ENCODE measurements at places on chromosomes 5 and 9.

DNA sequence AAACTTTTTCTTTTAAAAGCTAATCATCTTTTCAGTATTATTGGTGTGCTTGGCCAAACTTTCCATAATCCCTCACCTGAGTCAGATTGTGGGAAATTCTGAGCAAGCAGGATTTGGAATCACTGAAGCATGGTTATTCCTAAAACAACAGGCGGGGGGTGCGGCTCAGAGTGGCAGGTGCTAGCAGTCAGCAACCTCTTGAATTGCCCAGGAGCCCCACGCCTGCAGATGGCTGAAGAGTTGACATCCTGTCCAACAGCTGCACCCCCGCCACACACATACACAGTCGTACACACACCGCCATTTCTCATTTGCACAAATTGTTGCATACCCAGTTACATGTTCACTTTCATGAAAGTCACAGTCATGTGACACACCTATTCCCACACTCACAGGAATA lies 96.6 kb downstream of the LHX2 start:
- DNase-seq: no peak

DNA sequence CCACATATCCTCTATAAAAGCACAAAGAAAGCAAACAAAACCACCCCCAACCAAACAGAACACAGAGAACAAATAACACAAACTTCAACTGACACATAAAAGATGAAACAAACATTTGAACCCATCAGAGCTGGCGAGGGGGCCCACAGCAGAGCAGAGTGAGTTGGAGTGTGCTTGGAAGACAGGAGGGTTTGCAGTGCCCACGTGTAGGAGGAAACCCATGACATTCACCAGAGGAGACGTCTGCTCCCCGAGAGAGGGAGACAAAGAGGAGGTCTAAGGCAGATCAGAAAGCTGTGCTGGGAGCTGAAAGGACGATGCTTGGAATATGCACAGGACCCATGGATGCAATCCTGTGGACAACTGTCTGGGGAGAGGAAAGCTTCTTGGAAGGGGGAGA lies 27.0 kb downstream of the MRPL36 start:
- peak; percentile 10 for DNase-seq

DNA sequence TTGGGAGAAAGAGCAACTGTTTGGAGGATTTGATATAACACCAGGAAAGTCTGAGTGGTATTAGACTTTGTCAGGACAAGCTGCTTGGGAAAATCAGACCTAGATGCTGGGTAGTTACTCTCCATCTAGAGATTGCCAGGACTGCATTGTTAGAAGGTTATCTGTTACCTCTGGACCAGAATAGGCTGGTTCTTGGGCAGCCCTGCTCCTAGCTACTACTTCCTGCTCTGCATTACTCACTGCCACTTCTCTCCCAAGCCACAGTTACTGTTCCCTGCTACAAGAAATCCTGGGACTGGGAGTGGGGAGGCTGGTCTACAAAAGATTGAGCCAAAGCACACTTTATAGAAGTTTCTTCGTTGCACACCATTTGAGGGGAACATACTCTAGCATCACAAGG lies 95.5 kb upstream of the KCNN2 start:
- no peak for DNase-seq

DNA sequence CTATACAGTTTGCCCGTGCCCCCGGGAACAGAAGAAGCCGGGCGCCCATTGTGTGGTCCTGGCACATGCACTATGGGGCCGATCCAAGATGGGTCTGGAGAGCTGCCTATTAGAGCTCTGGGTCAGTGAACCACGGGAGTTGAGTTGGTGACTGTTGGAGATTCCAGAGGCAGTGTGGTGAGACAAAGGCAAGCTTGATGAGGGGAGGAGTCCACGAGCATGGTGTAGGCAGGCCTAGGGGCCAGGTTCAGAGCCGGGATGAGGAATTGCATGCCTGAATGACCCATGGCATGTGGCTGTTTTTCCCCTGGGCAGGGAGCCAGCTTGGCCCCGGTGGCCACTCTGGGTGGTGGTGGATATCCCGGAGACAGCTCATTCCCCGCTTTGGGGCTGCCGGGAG lies 84.4 kb upstream of the STC2 start:
- DNase-seq: no peak

DNA sequence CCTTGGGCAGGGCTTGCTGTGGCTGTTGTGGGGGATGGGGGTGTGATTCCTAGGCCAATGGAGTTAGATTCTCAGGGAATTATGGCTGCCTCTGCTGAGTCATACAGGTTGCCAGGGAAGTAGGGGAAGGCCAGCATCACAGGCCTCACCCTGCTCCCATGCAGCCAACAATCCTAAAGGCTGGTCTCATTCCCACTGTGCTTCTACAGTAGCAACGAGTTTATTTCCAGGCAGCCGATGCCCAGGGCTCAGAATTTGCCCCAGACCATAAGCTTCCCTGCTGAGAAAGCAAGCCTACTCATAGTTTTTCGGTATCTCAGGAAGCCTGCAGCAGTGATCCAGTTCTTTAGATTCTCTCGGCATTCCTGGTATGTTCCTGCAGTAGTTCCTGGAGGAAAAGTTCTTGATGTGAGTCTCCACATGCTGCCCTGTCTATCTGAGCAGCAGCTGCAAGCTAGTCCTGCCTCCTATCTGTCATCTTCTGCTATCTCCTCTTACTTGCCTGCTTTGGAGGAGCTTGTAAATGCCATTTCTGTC lies 59.3 kb upstream of the SELENOP start:
- no peak for DNase-seq

- DNase-seq: peak; percentile 67
These were observed 192.9 kb downstream of the CRB2 start for GRCh38 chr9:123548741-123549545.

DNA sequence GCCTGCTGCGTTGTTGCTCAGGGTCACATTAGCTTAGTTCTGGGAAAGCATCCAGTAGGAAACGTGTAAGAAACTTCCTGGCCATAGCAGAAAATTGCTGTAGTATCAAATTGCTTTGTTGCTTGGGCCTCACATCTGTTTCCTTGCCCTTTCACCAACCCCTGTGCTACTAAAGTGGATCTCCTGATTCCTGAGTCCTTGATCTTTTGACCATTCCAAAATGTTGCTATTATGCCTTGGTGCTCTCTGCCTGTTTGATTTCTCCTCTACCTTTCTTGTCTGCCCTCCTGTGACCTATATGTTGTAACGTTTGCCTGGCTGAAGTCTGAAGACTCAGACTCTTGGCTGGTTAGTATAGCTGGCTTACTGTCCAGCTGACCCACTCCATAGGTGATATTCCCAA lies 350.5 kb downstream of the ADGRV1 start:
- no peak for DNase-seq

- DNase-seq: no peak
These were observed 430.9 kb downstream of the IRX2 start for GRCh38 chr5:2320611-2321010.

DNA sequence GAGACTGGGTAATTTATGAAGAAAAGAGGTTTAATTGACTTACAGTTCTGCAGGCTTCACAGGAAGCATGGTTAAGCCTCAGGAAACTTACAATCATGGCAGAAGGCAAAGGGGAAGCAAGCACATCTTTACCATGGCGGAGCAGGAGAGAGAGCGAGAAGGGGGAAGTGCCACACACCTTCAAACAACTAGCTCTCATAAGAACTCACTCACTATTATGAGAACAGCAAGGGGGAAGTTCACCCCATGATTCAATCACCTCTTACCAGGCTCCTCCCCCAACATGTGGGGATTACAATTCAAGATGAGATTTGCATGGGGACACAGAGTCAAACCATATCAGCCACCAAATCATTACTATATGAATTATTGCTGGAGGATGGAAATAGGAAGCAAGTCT lies 30.3 kb upstream of the STX17 start:
- DNase-seq: no peak

- DNase-seq: no peak
These were observed 47.3 kb downstream of the ANKRD55 start for GRCh38 chr5:56185768-56186311.

GRCh38 chr5:106843812-106844416 lies 826.8 kb downstream of the EFNA5 start:
- peak; percentile 4 for DNase-seq

DNA sequence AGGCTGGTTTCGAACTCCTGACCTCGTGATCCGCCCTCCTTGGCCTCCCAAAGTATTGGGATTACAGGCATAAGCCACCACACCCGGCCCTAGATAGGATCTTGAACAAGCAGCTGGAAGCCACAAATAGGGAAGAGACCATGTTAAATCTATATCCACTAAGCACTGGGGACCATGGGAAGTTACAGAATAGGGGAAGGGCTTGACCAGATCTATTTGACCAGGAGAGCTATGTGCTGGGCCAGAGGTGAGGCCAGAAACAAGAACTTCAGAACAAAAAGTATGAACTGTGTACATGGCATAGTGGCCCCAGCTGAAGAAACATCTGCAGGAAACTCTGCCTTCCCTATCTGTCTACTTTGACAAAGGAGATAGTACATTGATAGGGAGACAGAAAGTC lies 10.8 kb downstream of the KLF4 start:
- peak; percentile 29 for DNase-seq

DNA sequence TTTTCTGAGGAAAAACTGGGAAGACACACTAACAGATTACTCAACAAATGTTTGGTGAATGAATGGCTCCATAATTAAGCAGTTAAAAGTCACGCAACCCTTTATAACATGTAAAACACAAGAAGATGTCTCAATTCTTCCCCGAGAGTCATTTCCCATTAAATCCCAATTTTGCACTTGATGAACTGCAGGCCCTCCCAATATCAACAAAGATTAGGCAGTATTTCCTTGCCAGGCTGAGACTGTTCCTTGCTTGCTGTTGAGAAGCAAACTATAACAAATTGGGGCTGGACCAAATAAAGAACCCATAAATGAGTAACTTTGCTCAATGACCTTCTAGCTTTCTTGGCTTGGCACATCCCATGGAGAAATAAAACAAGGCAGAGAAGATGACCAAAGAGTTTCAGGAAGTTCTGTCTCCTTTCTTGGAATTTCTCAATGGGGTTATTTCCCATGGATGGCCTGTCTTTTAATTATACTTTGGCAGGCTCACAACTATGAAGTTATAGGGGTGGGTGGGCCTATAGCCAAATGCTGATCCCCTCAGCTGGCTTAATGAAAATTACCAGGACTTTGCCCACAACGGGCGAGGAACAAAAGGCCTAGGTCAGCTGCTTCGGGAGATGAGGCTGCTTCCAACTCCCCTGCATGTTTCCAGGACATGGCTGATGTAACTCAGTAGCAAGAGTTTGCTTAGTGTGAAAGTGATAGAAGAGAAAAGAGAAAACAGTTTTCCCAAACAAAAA lies 243.1 kb upstream of the RFX3 start:
- DNase-seq: no peak

DNA sequence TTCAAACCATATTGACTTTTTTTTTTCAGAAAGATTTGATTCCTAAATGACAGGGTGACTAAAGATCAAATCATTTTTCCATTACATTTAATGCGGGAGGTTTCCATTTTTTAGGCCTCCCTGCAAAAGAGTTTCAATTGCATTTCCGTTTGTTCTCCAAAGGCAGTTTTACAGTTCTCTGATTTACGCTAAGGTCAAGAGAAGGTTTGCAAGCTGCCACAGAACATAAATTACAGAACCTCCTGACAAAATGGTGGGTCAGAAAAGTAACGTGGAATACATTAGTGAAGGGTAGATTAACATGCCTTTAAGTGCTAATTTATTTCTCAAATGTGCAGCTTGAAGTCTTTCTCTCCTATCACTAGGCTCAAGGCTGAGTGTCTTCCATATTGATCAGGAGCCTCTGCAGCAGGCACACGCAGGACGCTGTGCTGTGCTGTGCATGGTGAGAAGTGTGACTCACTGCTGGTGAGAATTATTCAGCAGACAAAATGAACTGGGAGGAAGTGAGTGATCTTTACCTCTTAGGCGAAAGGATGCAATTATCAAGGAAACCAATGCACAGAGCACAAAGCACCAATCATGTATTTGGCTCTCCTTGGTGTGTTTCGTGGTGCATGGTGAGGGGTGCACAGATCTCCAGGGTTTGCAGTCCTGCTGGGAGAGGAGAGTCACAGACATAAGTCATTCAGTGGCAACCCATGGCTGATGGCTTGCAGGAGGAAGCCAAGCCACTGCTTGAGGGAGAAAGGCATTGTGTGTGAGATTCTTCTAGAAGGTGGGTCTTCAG lies 136.3 kb downstream of the TENT4A start:
- no peak for DNase-seq

- DNase-seq: no peak
These were observed 51.4 kb downstream of the APBA1 start for GRCh38 chr9:69620731-69621130.

DNA sequence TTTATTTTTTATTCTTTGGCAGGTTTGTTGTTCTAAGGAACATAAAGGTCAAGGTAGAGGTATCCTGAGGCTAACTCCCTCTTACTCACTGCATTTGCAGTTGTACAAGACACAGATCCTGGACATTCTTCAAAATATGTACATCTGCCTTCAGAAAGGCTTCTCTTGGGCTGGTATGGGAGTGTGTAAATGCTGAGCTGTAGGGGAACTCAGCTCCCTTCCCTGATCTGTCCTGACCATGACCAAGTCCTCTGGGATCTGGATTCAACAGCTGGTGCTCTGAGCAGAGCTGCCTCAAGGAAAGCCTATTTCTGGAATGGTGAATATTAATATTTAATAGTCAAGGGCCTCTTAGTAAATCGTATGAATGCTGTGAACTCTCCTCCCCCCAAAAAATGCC lies 117.4 kb downstream of the PRKACG start:
- DNase-seq: no peak

GRCh38 chr5:75463726-75464125 lies 47.7 kb downstream of the CERT1 start:
- no peak for DNase-seq

DNA sequence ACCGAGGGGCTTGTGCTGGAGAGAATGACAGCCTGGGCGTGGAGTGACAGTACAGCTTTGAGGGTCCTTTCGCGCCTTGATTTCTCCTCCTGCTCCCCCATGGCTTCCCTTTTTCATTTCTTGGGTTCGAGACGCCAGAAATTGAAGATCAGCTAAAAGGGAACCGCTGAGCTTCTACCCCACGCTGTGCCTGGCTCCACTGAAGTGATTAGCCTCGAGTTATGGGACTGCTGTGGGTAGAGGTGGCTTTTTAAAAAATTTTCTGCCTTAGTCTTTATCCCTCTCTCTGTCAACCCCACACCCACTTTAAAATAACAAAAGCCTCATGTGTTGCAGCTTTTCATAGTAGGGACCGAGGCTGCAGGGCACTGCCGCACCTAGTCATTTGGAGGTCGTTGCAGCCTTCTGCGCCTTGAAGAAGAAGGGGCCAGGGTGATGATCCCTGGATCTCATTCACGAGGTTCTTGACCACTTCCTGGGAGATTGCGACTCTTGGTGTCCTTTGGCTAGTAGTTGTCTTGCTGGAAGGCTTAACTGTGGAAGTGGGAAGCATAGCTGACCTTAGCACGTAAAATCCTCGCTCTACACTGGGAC lies 603 bp downstream of the PPIP5K2 start:
- peak; percentile 53 for DNase-seq

DNA sequence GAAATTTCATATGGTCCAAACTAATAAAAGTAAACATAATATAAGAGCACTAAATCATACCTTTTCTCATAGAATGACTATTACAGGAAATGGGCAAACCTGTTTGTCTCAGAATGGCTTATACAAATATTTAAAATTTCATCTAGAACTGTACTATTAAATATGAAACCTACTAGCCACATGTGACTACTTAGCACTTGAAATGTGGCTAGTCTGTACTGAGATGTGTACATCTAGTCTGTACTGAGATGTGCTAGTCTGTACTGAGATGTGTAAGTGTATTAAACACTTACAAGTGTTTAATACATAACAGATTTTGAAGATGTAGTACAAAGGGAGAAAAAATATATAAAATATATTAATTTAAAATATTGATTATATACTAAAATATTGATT lies 22.4 kb downstream of the ABITRAM start:
- DNase-seq: no peak
